ENCODE measurements at places on chromosomes 11 and 22.

GRCh38 chr11:125079151-125079877 lies 16.2 kb downstream of the SLC37A2 start:
- no peak for DNase-seq

GRCh38 chr11:76577921-76578653 lies 92.5 kb downstream of the LRRC32 start:
- DNase-seq, result no peak

GRCh38 chr11:102177974-102178631 lies 67.9 kb downstream of the YAP1 start:
- DNase-seq, result no peak

DNA sequence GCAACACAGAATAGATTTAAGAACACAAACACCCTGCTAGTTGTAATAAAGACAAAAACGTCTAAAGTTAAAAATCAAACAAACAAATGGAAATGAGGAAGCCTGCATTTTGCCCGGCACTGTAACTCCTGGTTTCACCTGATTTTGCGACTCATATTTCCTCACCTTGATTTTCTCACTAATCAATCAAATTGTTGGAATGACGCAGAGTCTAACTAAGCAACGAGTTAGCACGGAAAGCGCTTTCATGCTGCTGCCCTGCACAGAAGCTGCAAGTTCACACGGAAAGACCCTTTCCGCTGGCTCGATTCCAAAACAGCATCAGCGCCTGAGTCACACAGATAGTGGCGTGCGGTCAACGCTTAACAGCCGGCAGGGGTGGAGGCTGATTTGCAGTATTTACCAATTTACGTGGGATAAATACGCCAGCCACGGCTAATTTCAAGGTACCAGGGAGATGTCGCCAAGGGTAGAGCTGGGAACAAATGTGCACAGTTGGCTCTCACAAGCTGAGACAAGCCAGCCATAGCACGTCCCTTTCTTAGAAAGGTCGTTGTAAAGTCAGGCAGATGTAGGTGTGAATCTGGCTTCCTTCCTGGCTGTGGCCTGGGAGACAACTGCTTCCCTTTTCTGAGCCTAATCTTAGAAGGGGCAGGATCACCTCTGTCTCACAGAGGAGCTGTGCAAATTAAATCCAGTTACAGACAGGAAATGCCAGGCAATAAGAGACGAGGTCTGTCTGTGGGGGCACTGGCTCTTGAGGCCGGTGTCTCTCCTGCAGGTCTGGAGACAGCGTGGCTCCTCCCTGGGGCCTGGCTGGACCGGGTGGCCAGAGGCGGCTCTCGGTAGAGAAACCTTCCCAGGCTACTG lies 76.9 kb upstream of the TTLL12 start:
- peak; percentile 85 for DNase-seq

GRCh38 chr11:68212421-68213134 lies 518 bp downstream of the KMT5B start:
- peak; percentile 73 for DNase-seq

- DNase-seq, result no peak
Measured at GRCh38 chr11:100273066-100273815, 413.8 kb upstream of the ARHGAP42 start.

GRCh38 chr11:1574238-1574932 lies 2.3 kb upstream of the DUSP8 start:
- DNase-seq, result peak; percentile 70

GRCh38 chr11:1394936-1395772 lies 5.4 kb downstream of the BRSK2 start:
- no peak for DNase-seq

GRCh38 chr11:77725433-77725832 lies 87.8 kb upstream of the CLNS1A start:
- no peak for DNase-seq

Data from stimulated activated naive CD8-positive, alpha-beta T cell treated with anti-CD3 and anti-CD28 coated beads, Interleukin-15, Interleukin-2, amounts not matched to agents 100 U/mL and 50 U/mL, for 24 hours (primary cell).